Posterior cingulate gyrus (tissue), 11 donors: ENCODE measurements at places on chromosomes 7 and 10.

- DNase-seq: no peak
These were observed 53.8 kb upstream of the GSAP start for GRCh38 chr7:77469927-77470326.

DNA sequence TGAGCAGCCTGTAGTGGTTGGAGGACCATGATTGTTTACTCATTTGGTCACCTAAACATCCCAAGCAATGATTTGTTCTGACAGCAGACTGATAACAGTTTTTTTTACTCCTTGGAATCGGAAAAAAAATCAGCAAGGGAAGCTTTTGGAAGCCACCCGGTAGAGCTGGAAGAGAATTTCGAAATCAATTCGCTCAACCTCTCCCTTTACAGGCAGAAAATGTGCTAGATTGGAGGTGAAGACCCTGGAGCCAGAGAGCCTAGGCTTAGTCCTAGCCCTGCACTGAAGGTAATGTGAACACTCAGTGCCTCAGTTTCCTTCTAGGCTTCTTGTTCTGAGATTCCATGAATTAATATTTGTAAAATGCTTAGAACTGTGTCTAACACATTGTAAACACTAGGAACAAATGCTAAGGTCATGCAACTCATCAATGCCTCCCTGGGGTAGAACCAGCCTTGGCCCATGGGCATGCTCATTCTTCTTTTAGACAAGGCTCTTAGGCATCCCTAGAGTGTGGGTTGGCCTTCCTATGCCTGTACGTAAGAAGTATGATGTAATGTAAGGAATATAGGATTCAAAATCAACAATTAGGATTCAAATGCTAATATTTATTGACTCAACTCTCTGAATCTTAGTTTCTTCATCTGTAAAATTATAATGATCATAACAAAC lies 52.7 kb downstream of the MET start:
- no peak for DNase-seq

DNA sequence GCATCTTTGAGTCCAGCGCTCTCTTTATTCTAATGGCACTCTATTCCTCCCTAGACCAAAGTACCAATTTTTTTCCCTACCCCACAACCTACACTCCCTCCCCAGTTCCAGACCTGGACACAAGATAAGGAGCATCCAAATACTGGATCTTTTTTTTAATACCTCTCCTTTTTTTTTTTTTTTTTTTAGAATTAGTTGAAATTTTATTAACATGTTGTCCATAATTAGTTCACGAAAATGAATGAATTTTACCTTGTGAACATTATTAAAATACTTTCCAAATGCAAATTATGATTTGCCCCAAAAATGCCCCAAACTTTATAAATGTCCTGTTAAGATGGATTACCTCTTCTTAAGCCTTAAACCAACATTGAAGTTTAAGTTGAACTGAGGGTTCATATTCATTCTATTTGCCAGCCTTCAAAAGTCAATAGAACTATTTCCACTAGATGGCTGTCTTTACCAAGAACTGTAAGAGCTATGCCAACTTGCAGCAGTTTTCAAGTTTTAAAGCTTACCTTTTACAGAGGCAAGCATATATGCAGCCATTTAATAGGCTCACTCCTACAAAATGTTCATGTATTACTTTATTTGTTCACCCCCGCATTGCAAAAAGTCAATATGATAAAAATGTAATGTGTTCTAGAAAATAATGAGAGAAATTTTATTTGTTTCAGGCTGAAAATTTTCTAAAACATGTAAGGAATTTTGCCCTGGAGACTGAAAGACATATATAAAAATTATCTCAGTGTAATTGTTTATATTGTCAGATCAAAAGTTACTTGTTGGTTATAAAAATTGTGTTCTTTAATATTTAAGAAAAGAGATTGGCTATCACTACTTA lies 39.7 kb upstream of the TNKS2 start:
- no peak for DNase-seq

DNA sequence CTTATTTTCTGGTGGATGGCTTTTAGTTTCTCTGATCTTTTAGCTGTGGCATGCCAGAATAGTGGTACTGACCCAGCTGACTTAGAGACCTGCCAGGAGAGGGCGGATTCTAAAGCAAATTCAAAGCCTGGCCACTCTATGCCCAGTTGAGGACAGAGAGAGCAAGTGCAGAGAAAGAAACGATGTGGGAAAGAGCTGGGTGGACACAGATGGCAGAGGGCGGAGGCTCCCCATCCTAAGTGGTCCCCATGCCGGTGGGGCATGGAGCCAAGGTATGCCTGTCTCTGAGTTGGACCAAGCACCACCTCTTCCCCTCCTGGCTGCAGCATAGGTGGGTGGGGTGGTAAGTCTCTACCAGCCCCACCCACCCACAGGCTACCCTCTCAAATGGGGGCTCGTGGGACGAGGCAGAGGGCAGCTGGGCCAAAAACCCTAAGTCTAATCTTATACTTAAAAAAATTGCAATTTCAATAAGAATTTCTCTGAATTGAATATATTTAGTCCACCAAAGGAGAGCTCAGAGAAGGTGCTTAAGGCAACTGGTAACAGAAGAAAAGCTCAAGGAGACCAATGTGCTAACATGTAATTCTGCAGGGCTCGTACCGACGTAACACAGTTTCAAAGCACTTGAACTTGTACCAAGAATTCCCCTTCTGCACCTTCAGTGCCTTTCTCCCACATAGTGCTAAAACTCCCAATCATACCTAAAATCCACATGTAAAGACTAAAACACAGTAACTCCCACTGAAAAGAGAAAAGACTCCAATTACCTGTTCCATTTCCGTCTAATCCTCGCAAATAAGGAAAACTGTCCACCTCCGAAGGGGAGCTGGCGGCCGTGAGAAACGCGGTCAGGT lies 85.7 kb upstream of the NMT2 start:
- DNase-seq: no peak

GRCh38 chr10:6497620-6498019 lies 82.5 kb downstream of the PRKCQ start:
- no peak for DNase-seq

GRCh38 chr7:65892161-65892560 lies 19.3 kb downstream of the VKORC1L1 start:
- no peak for DNase-seq

DNA sequence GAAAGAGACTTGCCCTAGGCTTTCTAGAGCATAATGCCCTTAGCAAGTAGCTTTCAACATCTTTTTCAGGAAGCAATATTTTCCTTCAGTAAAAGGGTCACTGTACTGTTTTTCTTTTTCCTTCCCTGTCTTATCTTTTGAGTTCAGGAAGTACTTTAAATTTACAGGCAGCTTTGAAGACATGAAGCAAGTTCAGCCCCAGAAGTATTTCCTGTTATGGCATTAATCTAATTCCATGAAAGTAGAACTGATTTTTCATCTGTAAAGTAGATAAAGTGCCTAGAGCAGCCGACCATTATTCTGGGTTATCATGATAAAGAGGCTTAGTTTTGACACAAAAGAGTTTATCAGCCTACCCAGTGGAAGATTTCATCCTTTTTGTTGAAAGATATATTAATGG lies 288.2 kb downstream of the ADK start:
- no peak for DNase-seq

GRCh38 chr7:7104971-7105370 lies 77.4 kb upstream of the C1GALT1 start:
- no peak for DNase-seq

DNA sequence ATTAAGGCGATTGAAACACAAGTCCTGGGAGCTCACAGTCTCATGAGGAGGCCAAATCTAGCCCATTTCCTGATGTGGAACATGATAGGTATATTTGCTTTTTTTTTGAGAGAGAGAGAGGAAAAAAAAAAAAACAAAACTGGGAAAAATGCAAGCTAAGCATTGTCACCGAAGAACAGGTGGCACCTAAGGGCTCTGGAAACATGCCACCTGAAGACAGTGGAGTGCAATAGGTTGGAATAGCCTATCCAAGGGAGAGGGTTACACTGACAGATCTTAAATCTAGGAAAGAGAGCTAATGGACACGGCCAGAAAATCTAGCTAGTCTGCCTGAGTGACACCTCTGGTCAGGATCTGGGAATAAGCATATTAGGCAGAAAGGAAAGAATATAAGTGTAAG lies 110.2 kb downstream of the SRI start:
- no peak for DNase-seq
